ENCODE measurements at places on chromosomes 11 and 22.

- DNase-seq, result no peak
Measured at GRCh38 chr11:67303132-67303834, at the start of gene SSH3. Gene SSH3, plus strand, starts transcription at chr11:67303530. Its CDS starts 96 bp downstream, at chr11:67303626.

GRCh38 chr22:49643466-49643865, 184.2 kb downstream of the BRD1 start:
- no peak for DNase-seq

- no peak for DNase-seq
Measured at GRCh38 chr11:36376888-36377758, 81.0 kb downstream of the PRR5L start.

DNA sequence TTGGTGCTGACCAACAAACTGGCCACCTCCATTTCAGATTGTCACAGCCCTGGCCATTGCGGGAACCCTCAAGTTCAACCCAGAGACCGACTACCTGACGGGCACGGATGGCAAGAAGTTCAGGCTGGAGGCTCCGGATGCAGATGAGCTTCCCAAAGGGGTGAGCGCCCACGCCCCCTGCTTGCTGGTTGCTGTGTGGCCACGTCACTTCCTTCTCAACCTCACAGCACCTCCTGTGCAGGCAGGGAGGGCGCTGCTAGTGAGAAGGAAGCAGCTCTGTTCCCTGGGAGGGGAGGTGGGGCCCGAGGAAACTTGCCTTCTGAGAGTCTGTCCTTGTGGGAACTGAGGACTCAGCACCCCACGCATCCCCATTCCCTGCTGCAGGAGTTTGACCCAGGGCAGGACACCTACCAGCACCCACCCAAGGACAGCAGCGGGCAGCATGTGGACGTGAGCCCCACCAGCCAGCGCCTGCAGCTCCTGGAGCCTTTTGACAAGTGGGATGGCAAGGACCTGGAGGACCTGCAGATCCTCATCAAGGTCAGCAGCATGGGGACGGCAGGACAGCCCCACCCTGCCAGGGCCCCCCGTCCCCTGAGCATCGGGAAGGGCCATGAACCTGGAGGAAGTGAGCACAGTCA, 19.3 kb downstream of the POLR3H start:
- peak; percentile 17 for DNase-seq

GRCh38 chr11:89736566-89736965, 26.5 kb downstream of the TRIM77 start:
- no peak for DNase-seq

DNA sequence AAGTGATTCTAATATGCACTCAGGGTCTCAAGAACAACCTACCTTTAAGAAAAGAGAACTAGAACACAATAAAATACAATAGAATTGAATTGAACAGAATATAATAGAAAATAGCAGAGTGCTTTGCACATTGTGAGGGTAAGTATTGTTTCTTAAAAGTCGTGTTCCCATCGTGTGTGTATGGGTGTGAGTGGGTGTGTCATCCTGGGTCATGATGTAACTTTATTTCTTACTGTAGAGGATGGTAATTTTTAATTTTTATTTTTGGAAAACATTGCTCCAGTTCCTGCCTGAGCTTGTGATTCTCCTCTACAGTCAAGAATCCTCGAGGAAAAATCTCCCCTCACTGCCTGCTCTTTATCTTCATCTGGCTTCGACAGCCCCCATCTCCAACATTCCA, 75.7 kb upstream of the CSNK2A3 start:
- DNase-seq, result no peak

DNA sequence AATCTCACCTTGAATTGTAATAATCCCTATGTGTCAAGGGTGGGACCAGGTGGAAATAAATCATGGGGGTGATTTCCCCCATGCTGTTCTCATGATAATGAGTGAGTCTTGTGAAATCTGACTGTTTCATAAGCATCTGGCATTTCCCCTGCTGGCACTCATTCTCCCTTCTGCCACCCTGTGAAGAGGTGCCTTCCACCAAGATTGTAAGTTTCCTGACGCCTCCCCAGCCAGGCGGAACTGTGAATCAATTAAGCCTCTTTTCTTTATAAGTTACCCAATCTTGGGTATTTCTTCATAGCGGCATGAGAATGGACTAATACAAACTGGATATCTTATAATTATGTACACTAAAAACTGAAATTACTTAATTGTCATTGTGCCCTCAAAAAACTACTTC, 189.2 kb upstream of the API5 start:
- DNase-seq, result no peak

DNA sequence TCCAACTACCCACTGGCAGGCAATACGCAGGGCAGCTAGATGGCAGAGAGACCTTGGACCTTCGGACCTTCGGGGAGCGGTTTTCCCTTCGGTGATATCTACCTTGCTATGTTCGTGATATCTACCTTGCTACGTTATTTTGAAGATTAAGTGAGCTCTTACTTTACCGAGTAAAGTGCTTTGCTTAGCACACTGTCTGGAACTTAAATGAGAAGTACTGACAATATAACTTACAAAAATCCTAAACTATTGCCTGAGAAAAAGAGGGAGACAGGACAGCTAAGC, 1.0 kb upstream of the PRDM10 start:
- DNase-seq, result no peak

- DNase-seq, result no peak
Measured at GRCh38 chr11:91365986-91366585, 858.5 kb upstream of the FAT3 start.

All from stimulated activated CD8-positive, alpha-beta memory T cell treated with anti-CD3 and anti-CD28 coated beads, Interleukin-15, amount 100 ng/mL, for 1 hour (primary cell).